Right lung (tissue), 10 donors: ENCODE measurements at places on chromosomes 2 and 18. TPM values are rescaled to one million over a fixed set of nuclear protein-coding genes. Genes with fewer than 3 reads are reported as not detected.

- no peak for DNase-seq
Observed at GRCh38 chr2:119196301-119197125, 27.1 kb upstream of the STEAP3 start.

- peak; percentile 92 for DNase-seq
Observed at GRCh38 chr2:47344890-47345589, 57.9 kb upstream of the MSH2 start.

Gene DNAJB2
- 74.9 TPM for polyA plus RNA-seq

DNA sequence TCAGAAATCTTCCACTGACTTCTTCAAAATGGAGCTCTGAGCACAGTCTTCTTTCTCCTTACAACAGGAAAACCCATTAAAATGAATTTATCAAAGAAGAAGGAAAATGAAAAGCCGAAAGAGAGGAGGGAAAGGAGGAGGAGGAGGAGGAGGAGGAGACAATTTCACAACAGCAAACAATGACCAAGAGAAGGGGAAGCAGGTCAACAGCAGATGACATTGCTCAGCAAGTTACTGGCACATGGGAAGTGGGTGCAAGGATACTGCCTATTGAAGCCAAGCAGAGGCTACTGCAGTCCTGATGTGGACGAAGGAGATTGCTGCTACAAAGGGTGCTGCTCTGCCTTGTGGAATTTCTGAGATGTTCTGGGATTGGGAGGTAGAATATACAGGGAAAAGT, 268.2 kb upstream of the FBXO11 start:
- DNase-seq = no peak

Gene NCOA1
- 61.0 TPM for polyA plus RNA-seq

- no peak for DNase-seq
Observed at GRCh38 chr18:49778826-49779465, 34.4 kb downstream of the ACAA2 start.

GRCh38 chr2:229586746-229587705, 127.3 kb downstream of the DNER start:
- peak; percentile 69 for DNase-seq

Gene NEB
- polyA plus RNA-seq = 9.6 TPM
